Adipocyte (in vitro differentiated cells): ENCODE measurements at places on chromosomes 11 and 22.

GRCh38 chr11:11787305-11788062 lies 54.3 kb upstream of the USP47 start:
- peak; percentile 87 for DNase-seq

GRCh38 chr11:114442536-114442935 lies 3.3 kb downstream of the REXO2 start:
- no peak for DNase-seq

- no peak for DNase-seq
Measured at GRCh38 chr11:60844045-60844869, 2.3 kb downstream of the CCDC86 start.

- DNase-seq: no peak
Measured at GRCh38 chr11:127935081-127935480, 652.3 kb downstream of the ETS1 start.

GRCh38 chr11:123504401-123504800 lies 74.3 kb downstream of the GRAMD1B start:
- no peak for DNase-seq

GRCh38 chr11:131373095-131373725 lies 2.8 kb downstream of the NTM start:
- DNase-seq: no peak

- no peak for DNase-seq
Measured at GRCh38 chr11:13119361-13119760, 110.2 kb downstream of the RASSF10 start.

DNA sequence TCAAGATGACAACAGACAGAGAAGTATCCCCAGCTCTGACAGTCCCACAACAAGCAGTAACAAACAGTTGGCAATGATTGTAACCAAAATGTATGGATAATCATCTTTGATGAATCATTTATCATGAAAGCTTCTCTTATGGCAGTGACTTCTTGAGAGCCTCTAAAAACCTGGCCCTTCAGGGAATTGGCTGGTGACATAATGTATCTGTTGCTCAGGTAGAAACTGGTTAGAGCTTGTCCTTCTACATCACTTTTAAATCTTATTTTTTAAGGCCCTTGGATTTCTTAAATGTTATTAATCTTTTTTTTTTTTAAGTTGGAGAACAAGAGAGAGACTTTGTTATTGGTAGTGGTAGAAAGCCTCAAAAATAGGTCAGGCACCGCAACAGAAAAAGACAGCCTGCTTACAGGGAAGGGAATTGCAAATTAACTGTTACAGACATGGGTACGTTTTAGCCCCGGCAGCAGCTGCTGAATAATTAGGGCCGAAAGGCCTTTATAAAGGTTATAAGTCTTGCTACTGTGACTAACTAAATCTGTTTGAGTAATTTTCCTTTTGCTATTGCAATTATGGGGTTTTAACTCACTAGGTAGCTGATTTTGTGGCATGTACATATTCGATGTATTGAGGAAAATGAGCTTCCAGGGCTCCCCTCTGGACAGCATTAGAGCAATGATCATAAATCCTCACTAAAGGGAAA lies 207.7 kb upstream of the LRRC4C start:
- DNase-seq: no peak

DNA sequence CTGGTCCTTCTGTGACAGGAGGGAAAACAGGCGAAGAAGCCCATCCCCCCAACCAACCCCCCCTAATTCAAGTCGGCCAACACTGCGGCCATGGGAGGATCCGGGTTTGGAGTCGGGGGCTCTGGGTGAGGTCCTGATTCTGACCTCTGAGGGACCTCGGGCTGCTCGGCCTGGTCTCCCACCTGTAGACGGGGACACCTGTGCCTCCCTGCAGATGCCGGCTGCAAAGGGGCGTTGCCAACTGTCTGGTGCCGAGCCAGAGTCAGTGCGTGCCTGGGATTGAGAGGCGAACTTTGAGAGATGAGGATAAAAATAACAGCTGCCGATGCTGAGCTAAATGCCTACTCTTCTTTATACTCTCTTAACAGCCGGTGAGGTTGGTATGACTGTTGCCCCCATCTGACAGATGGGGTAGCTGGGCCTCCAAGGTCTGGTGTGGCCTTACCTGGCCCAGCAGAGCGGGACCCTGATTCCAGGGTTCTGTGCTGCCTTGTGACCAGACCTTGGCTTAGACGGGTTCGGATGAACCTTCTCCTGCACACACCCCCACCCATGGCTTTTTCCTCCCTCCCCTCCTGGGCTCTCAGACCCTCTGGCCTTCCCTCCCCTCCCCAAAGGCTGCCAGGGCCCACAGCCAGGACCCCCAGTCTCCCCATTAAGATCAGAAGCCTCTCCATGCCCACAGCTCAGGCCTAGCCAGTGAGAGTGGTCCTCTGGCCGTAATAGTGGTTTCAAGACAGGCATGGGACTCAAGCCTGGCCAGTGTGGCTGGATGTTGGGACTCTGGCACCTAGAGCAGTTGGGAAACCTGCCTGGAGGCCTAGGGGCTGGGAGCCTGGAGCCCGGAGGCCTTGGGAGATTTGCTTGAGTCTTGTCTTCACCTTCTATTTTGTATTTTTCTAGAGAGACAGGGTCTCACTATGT lies 41.7 kb downstream of the KCNJ4 start:
- DNase-seq: no peak

DNA sequence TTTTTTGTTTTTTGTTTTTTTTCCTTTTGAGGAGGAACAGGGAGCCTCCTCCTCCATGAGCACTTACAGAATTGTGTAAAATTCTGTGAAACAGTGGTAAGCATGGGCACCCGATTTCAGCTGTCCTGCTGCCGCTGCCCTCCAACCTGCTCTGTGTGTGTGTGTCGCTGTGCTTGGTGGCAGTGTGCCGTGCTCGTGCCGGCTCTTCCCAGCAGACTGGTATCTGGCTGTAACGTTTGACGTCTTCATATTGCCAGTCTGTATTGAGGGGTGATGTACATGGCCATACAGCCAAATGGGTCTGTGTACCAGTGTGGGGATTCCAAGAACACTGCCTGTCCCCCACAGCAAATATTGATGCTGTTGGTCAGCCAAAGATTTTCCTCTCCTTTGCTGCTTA lies 97.1 kb downstream of the CWC15 start:
- no peak for DNase-seq

DNA sequence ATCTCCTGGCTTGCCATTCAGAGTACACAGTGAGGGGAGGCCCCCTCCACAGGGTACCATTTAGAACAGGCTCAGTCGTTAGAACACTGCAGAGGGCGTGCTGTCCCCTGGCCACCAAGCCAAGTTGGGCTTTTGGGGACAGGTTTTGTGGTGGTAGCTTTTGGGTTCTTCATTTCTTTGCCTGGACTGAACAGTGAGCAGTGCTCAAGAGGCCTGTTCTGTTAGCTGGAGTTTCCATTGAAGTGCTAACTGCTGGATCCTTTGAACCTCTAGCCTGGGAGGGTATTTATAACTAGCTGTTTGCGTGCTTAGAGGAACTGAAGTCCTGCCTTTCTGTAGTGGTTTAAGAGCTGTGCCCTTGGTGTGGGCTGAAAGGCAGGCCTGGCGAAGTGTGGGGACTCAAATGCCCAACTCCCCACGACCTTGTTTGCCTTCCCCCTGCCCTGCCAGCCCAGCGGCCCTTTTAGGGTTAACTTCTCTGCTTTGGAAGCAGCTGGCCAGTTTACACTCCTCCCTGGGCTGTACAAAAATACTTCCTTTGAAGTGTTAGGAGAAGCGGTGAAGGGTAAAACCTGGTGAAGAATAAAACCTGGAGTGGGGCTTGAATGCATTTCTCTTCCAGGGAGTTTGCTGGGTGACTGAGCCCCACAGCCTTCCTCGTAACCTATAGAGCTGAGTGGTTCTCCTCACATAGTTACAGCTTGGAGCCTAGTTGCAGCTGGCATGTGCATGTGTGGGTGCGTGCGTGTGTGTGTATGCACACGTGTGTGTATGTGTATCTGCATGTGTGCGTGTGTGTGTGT lies 34.6 kb downstream of the ZNRF3 start:
- DNase-seq: no peak

GRCh38 chr11:68373815-68374501 lies 61.6 kb downstream of the LRP5 start:
- peak; percentile 59 for DNase-seq

DNA sequence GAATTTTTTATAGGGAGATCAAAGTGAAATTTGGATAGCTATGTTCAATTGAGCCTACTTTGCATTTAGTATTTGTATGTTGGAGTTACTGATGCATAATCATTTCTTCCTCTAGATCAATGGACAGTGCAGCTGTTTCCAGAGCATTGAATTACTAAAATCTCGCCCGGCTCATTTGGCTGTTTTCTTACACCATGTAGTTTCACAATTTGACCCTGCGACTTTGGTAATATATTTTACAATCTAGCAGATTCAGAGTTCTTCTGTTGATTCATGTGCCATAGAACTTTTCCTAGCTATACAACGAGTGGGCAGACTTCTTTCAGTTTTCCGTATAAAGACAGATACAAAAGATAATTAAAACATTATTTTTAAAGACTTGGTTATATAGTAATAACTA lies 70.0 kb upstream of the GRIK4 start:
- DNase-seq: no peak

GRCh38 chr11:46345131-46345597 lies 2.1 kb upstream of the DGKZ start:
- no peak for DNase-seq

GRCh38 chr11:122096272-122097112 lies 19.5 kb downstream of the BLID start:
- no peak for DNase-seq

DNA sequence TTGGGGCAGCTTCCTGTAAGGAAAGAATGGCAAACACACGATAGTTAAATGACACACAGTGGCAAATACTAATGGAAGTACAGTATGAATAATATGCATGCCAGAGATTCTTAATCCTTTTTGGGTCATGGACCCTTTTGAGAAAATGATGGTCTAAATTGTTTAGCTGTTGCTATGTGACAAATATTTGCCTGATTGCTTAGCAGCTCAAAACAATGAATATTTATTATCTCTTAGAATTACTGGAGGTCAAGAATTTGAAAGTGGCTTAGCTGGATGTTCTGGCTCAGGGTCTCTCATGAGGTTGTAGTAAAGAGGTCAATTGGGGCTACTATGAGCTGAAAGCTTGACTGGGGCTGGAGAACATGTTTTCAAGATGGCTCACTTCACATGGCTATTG lies 69.7 kb downstream of the FANCF start:
- DNase-seq: no peak

DNA sequence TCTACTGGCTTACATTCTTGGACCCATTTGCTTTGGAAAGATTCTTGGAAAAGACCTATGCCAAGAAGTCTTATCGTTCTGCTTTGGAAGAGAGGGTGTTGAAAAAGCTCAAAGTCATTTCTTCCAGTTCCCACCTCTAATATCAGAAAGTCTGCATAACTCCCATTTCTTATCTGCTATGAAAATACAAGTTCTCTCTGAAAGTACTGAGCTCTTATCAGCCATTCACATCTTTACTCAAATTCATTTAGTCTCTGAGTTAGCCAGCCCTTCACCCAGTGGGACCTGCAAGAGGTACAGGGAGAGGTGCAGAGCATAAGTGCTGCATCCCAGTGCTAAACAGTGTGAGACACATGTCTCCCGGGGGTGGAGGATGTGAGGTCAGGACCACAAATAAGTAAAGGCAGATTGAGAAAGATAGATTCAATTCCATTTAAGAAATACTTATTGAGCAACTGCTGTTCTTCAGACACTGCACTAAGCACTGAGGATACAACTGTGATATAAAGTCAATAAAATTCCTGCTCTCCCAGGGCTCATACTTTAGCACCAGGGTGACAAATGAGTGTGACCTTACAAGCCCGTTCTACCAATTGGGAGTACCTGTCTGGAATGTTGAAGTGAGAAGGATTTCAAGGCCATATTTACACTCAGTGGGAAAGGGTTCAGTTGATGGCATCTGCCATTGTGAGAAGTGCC lies 76.7 kb downstream of the PISD start:
- DNase-seq: peak; percentile 86

DNA sequence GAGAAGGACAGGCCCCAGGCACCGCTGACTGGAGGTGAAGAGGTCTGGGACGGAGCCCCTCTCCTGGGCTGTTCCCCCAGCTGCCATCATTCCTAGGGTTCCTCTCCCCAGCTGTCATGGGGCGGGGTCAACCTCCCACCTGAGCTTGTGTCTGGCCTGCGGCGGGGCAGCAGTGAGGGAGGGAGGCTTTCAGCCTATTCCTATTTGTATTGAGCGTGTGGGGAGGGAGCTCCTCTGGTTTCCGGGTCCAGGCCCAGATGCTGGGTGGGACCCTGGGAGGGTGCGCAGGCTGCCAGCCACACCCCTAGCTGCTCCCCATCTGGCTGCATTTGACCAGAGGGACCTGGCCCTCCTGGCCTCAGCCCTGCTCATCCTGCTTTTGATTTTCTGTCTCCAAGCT lies 13.7 kb downstream of the TSPAN4 start:
- DNase-seq: no peak

- no peak for DNase-seq
Measured at GRCh38 chr11:59189986-59190385, 18.1 kb downstream of the DTX4 start.

DNA sequence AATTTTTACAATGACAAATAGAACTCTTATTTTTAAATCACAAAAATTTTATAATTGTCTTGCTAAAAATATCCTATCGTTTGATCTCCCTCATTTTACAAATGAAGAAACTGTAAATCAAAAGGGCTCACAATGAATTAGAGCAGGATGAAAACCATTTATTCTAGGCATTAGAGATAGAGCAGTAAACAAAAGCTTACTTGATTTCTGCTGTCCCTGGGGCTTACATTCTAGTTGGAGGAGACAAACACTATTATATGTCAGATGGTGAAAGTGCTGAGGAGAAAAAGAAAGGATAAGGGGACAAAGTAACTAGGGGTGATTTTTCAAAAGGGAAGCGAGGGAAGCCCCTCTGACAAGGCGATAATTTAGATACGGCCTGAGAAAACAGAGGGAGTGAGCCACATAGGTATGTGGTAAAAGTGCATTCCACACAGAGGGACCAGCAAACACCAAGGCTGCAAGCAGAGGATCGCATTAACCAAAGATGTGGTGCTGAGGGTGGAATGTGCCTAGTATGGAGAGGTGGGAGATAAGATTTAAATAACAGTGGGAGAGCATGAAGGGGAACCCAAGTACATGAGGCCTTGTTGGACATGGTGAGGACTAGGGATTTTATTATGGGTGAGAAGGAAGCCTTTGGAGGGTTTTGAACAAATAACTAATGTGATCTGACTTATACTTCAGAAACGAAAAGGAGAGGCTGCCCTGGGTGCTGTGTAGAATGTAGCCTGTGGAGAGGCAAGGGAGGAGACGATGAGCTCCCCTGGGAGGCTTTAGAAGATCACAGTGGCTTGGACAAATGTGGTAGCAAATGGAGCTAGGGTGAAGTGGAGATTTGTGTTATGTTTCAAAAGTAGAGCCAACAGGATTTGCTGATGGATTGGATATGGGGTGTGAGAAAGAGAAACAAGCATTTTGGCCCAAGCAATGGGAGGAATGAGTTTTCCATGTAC lies 62.1 kb downstream of the PDHX start:
- no peak for DNase-seq
